Stimulated activated CD4-positive, alpha-beta T cell treated with anti-CD3 and anti-CD28 coated beads, Interleukin-12 subunit alpha, Interleukin-12 subunit beta, amount 100 ng/mL, for 24 hours (primary cell): ENCODE measurements at places on chromosomes 12 and 14.

DNA sequence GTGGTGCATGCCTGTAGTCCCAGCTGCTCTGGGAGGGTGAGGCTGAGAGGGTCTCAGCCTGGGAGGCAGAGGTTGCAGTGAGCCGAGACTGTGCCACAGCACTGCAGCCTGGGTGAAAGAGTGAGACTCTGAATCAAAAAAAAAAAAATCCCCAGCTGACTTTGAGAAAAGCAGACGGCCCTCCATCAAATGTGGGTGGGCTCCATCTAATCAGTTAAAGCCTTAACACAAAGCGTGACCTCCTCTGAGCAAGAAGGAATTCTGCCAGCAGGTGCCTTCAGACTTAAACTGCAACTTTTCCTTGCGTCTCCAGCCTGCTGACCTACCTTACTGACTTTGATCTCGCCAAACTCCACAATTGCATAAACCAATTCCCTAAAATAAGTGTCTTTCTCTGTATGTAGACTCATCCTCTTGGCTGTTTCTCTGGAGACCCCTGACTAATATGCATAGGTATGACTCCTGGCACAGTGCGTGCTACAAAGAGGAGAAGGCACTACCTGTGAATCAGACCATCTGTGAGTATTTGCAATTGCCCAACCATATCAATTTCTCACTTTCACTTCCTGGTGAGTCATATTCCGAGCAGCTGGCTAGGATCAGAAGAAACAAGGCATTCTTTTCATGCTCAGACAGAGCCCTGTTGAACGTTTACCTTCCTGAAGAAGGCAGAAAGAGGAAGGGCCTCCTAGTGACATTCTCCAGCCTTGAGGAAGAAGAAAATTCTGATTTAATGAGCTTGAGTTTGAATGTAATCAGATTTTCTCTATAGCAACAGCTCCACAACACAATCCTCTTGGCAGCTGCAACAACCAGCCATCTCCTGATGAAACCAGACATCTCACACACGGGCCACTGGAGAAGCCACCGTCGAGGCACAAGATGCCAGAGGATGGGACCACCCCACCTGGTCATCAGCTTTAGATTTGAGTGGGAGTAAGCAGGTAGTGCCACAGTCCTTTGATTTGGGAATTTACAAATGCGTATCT lies 54.3 kb downstream of the CLMN start:
- peak; percentile 36 for DNase-seq

GRCh38 chr12:57107456-57108155 lies 3.6 kb downstream of the STAT6 start:
- DNase-seq = no peak

GRCh38 chr14:20493634-20494033 lies 11.7 kb upstream of the RNASE10 start:
- DNase-seq = no peak

DNA sequence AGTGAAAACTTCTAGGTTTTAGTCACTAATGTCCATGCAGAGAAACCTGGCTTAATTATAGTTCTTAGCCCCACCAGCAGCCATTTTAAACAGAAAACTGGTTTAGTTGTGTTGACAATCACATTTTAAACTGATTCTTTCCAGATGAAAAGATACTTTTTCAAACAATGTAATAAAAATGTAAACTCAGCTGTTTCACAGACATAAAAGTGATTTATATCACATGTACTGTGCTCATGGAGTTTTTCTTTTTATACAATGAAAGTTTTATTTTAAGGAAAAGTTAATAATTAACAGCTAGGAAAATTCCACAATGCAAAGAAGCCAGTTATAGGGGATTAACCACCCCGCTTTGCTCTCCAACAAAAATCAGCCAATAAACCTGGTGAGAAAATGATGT lies 129.7 kb downstream of the PAX9 start:
- DNase-seq = no peak

DNA sequence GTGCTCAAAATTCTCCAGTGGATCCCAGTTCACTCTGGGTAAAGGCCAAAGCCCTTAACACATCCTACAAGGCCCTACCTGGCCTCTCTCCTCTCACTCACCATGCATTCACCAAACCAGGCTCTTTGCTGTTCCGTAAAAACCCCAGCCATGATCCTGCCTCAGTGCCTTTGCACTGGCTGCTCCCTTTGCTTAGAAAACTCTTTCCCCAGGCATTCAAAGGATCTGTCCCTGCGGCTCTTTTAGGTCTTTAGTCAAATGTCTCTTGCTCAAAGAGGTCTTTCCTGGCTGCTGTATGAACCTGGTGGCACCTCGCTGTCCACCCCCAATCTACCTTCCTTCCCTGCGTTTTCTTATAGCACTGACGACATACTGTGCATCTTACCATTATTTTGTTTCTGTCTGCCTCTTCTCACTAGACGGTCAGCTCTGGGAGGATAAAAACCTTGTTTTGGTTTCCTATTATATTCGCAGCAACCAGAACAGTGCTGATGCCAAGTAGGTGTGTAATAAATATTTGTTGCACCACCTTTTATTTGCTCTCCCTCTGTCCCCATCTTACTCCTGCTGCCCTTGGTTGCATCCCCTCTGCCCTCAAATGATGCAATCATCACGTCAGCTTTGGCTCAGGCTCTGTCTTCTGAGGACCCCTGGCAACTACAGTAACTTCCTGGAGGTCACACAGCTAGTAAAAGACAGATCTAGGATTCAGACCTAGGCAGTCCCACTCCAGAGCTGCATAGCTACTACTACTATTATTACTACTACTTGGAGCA lies 23.8 kb upstream of the DICER1 start:
- DNase-seq = no peak
